ENCODE measurements at places on chromosomes 7 and 10.

GRCh38 chr7:33157311-33157710 lies 27.9 kb downstream of the BBS9 start:
- no peak for DNase-seq

GRCh38 chr10:14358886-14359573 lies 28.3 kb upstream of the FRMD4A start:
- DNase-seq = no peak

DNA sequence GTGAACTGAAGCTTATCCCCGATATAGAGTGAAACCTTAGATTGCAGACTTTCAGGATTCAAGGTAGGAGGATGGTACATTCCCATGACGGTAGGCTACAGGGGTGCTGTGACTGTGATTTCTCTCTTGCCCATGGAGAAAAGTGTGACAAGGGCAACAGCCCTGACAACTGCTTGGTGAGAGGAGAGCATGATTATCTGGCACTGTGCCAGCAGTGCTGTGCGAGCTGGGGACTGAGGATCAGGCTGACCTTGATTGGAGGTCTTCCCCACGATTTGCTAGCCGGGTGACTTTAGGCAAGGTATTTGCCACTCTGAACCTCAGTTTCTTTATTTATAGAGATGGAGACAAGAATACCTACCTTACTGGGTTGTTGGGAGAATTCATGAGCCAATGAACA lies 229.5 kb downstream of the PTEN start:
- DNase-seq = no peak

DNA sequence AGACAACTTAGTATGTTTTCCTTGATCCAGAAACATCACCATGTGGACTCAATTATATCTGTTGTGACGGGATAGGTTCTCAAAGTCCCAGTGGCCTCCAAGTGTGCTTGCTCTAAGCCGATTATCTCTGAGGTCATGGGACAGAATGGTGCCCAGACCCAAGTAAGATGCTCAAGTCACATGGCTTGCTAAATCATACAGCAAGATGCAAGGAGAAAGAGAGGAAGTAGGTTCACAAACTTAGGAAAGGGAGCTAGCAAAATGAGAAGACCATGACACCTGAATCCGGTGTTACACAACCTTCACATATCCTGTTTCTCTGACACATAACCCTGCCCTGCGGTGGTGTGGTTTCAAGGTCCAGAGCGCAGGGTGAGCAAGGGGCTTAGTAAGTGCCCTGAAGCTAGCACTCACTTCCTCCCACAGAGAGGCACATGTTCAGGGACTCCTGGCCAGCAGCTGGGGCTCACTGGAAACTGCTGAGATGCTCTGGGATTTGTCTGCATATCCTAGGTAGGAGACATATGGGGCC lies 590.9 kb upstream of the ANKRD30A start:
- DNase-seq = no peak

DNA sequence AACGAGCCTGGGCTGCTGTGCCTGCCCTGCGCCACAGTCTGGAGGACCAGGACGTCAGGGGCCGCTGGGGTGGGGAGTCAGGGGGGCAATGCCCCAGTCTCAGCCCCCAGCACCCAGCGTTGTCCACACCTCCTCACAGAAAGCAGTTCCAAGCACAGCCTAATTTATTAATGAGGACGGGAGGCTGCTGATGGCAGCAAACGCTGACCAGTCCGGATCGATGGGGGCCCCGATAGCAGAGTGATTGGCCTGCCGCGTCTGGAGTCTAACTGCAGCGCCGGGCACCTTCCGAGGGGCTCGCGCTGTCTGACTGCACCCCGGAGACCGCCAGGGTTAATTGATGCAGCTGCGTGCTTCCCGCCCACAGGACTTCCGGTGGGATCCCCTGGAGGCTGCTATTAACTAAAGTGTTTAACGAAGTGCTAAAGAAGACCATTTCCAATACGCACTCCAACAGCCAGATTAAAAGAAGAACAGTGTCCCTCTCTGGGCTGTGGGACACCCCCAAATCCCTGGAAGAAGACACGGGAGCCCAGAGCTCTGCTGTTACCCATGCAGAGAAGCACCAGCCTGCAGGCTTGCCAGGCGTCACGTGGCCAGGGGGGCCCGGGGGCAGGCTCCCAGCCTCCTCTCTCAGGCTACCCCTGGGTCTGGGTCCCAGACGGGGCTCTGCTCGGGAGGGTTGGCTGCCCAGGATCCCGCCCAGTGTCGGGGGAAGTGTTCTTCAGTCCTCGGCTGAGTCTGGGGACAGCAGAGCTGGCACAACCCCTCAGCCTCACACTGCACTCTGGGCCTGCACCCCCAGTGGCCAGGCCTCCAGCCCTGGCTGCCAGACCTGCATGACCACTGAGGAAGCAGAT lies 63.8 kb downstream of the MICALL2 start:
- no peak for DNase-seq

DNA sequence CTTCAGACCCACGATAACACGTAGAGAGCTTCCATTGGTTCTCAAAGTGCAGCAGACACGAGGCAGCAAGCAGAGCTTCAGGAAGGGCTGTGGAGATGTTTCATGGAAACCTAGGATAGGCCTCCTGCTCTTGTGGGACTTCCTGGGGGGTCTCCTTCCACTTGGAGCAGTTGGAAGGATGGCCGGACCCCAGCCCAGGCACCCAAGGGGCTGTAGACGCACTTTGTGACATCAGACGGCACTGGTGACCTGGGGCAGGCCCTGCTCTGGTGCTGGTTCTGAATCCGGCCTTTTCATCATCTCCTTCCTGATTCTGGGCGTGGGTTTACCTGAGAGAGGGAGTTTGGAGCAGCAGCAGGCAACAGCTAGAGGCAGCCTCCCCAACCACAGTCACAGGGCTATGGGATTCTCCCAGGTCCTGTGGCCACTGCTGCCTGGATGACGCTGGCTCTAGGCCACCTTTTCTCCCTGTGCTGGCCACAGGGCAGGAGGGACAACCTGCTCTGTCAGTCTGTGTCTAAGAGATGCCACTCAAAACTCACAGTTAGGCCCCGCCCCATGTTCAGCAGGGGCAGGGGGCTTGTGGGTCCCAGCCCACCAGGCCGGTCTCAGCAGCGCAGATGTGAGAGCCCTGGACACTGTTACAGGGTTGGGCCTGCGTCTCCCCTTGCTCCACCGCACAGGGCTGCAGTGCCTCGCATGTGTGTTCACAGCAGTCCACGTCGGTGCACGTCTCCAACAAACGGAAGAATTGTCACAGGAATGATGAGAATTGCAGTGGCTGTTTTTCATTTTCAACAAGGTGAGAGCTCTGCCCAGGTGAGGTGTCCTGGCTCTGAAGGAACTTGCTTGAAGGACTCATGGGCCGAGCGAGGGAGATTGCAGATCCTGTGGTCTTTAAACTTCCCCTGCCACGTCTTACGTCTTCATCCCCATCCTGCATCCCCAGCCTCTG lies 569.3 kb downstream of the TCERG1L start:
- DNase-seq = no peak

GRCh38 chr10:79079054-79079397 lies 10.3 kb downstream of the ZMIZ1 start:
- DNase-seq = no peak

- no peak for DNase-seq
These were observed 138.1 kb upstream of the TCF7L2 start for GRCh38 chr10:112811741-112812551.

GRCh38 chr10:98472196-98472595 lies 25.5 kb upstream of the HPS1 start:
- DNase-seq = no peak

DNA sequence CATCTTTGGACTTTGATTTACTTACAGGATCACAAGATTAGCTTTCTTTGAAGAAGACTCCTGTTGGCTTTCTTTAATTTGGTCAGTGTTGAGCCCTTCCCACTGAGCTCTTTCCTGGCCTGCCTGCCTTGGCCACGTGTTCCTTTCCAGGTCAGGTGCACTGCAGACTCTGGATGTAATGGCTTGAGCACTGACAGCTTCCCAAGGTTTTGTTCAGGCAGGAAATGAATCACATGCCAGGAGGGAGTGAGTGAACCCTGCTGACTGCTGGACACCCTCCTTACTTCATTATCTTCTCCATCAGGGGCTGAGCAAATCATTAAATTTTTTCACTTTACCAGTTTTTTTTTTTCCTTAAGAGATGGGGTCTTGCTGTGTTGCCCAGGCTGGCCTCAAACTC lies 29.8 kb downstream of the SNX10 start:
- DNase-seq = no peak

DNA sequence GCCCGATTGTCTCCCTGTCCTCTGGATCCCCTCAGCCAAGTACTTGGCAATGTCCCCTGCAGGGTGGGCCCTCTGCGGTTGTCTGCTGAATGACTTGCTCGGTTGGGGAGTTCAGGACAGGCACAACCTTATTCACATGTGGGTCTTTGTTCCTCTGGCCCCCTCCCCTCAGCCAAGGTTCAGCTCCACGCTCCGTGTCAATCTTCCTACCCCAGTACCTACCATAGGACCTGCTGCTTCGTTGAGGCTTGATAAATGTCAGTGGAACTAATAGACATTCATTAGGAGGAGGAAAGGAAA lies 7.1 kb downstream of the CPA5 start:
- DNase-seq = no peak

DNA sequence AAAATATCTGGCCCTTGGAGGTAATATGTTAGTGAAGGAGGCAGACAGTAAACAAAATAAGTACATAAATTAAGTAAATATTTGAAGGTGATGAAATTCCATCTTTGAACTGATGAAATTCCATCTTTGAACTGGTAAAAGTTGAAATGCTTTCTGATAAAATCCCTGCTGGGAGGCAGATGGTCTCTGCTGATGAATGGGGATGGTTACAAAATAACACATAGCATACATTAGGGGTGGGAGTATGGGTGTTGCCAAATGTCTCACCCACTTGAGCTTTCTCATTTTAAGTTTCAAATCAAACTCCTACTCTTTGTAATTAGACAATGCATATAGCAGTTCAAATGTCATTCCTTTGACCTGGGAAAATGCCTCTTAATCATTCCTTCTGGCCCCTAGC lies 77.5 kb upstream of the SORCS3 start:
- no peak for DNase-seq

DNA sequence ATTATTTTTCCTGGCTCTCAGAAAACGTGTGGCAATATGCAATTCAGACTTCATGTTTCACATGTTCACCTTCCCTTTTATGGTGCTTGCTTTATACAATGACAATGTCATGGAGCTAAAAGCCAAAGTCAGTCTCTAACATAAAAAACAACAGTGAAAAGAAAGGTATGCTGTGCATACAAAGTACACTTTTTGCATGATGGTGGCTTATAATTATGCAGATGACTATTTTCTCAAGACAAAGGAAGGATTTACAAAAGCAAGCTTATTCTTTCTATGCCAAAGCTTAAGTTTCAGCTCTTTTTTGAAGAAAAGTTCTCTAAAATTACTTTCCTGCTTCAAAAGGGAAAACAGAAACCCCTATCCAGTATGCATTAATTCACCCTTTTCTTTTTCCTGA lies 15.6 kb downstream of the ERCC6 start:
- DNase-seq = no peak

GRCh38 chr7:19322002-19322401 lies 176.8 kb upstream of the FERD3L start:
- DNase-seq = no peak

- DNase-seq = no peak
These were observed 85.0 kb upstream of the FAM180A start for GRCh38 chr7:135833642-135834041.

DNA sequence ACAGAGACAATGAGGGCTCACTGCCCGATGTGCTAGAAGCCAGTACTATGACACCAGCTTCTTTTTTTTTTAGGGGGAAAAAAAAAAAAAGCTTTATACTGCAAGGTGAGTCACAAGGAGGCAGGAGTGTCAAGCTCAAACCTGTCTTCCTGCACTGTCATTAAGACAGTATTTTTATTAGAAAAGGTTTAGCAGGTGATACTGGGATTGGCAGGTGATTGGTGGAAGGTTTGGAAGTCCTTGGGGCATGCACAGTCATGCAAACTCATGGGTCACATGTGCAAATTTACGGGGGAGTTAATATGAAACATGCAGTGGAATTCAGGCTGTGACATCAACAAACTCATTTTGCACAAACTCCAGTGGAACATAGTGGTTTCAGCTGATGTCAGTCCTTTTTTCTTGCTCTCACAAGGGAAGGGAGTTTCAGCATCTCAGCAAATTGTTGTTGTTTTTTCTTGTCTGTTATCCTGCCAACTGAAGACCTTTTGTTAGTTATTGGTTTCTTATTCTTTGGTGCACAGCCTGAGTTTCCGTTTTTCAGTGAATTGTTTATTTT lies 530.6 kb downstream of the ANKRD7 start:
- no peak for DNase-seq

GRCh38 chr10:73906524-73907447 lies 4.1 kb upstream of the PLAU start:
- DNase-seq = no peak

DNA sequence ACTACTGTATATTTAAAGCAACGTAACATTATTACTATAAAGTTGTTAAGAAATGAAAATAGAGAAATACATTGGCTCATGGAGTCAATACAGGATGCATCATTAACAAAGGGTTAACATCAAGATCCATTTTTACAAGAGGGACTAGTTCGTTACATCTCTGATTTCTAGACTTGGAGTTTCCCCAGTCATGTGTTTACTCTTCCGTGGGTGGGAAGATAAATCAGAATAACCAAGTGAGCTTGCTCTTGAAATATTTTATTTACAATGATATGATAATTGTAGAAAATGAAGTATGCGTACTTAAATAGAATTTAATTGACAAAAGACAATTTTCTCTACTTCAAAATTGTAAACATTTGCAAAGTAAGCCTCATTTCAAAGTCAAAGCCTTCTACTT lies 1.0 kb upstream of the PRKAR2B start:
- DNase-seq = no peak

DNA sequence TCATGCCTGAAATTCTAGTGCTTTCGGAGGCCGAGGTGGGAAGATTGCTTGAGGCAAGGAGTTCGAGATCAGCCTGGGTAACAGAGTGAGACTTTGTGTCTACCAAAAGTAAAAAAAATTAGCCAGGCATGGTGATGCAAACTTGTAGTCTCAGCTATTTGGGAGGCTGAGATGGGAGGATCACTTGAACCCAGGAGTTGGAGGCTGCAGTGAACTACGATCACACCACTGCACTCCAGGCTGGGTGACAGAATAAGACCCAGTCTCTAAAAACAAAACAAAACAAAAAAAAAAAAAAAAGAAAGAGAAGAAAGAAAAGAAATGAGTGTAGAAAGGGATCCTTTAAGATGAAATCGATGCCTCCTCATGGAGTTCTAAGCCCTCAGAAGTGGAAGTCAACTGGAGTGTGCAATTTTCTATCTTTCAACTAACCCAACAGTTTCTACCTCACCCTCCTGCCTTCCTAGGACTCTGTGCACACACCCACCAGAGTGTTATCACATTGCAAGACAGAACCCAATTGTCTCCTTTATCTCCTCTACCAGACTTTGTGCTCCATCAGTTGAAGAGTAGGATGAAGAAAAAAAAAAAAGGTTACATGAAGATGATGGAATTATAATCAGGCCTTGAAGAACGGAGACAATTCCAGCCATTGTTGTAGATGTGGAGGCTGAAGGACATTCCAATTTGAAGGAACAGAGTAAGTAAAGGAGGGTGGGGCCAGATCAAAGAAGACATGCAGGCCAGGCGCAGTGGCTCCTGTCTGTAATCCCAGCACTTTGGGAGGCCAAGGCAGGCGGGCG lies 26.9 kb downstream of the NYAP1 start:
- no peak for DNase-seq

GRCh38 chr10:50373821-50374501 lies 122.6 kb upstream of the ASAH2 start:
- DNase-seq = no peak
